Neuronal stem cell (in vitro differentiated cells): ENCODE measurements at places on chromosomes 5 and 9.

DNA sequence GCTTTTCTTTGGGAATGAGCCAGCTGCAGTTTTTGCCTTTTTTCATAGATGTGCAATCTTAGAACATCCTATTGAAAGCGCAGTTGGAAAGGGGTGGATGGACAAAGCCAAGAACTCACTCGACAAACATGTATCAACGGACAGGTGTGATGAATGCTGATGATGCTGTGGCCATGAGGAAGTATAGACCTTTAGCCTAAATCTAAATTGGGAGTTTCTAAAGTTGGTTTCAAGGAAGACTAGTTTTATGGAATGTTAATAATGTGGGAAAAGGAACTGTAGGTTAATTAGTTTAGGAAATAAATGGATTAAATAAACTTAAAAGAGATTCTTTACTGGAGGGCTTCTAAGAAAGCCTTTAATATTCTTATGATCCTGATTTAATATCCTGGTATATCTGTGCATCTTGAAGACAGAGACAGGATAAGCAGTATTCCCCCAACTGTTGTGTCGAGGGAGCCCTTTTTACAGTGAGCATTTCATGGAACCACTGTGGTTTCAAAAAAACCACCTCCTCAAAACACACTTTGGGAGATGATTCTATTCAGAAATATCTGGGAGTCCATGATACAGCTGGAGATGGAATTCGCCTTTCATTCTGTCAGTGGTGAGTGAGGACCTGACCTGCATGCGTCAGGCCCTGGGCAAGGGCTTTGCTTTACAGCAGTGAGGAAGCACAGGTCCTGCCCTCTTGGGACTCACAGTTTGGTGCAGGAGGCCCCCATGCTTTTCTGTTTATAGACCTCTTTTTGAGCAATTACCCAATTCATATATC, 82.6 kb downstream of the AOPEP start:
- no peak for DNase-seq

DNA sequence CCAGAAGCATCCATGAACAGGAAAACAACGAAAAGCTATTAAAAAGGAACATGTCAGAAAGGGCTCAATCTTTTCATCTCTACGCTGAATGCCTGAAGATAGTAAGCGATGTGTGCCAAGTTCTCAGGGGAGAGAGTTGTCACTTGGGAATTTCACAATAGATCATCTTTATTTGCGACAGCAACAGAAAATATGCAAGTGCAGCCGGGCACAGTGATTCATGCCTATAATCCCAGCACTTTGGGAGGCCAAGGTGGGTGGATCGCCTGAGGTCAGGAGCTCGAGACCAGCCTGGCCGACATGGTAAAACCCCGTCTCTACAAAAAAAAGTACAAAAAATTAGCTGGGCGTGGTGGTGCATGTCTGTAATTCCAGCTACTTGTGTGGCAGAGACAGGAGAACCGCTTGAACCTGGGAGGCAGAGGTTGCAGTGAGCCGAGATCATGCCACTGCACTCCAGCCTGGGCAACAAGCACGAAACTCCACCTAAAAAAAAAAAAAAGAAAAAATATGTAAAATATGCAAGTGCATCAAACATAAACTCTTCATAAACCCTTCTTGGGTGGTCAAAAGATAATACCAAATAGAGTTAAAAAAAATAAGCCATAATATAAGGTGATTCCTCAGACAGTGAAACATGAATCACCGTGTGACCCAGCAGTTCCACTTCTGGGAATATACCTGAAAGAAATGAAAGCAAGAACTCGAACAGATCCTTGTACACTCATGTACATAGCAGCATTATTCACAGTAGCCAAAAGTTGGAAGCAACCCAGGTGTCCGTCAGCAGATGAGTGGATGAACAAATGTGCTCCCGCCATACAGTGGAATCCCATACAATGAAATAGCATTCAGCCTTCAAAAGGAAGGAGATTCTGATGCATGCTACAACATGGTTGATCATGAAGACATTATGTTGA, 16.2 kb downstream of the SFXN1 start:
- no peak for DNase-seq

- no peak for DNase-seq
These were observed 88.9 kb upstream of the CACNA1B start for GRCh38 chr9:137788561-137789294.

GRCh38 chr5:99102073-99102697, 173.4 kb upstream of the CHD1 start:
- no peak for DNase-seq

- no peak for DNase-seq
These were observed 8.3 kb downstream of the ATG10 start for GRCh38 chr5:81980160-81980559.

- no peak for DNase-seq
These were observed 373.3 kb downstream of the TLE4 start for GRCh38 chr9:79945016-79945415.
